ENCODE measurements at places on chromosomes 16 and 17.
A peak's percentile ranks its signal among the peaks of the same experiment; 100 is the strongest.

- DNase-seq = peak; percentile 40
These were observed 879 bp downstream of the SOCS1 start for GRCh38 chr16:11254913-11255736.

GRCh38 chr17:7437369-7437863 is 1.9 kb upstream of the FGF11 start:
- DNase-seq = no peak

DNA sequence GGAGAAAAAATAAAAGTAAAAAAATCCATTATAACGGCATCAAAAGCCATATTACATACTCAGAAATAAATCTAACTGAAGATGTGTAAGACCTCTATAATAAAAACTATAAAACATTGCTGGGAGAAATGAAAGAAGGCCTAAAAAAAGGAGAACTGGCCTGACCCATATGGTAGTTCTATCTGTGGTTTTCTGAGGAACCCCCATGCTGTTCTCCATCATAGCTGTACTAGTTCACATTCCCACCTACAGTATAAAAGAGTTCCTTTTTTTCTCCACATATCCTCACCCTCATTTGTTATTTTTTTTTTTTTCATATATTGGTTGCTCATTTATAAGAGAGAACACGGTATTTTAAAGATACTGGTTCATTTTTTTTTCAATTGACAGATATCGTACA is 191.8 kb downstream of the STX8 start:
- DNase-seq = no peak

GRCh38 chr17:41547921-41548843 is 20.1 kb upstream of the KRT19 start:
- peak; percentile 55 for DNase-seq

DNA sequence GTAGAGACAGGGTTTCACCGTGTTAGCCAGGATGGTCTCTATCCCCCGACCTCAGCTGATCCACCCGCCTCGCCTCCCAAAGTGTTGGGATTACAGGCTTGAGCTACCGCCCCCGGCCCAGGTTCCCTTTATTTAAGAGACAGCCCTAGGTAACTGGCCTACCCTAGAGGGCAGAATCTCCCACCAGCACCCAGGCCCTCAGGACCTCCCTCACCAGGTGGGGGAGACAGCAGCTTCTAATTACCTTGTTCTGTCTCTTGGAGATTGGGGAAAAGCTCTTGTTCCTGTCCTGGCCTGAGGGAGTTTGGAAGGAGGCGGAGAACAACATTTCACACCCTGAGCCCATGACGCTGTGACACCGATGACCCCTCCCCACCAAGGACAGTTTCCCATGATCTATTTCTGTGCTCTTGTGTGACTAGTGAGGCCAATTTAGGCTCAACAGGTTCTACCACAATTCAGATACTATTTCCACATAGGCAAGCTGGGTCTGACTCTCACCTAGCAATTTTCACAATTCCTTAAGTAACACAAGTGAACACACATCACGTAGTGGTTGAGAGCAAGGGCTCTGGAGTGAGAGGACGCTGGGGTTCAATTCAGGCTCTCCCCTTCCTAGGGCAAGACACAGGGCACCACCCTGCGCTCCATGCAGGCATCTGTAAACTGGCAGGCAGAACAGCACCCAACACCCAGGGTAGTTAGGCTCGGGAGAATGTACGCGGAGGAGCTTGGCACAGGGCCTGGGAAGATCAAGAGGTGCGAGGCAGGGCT is 20.4 kb downstream of the HDAC5 start:
- DNase-seq = no peak

DNA sequence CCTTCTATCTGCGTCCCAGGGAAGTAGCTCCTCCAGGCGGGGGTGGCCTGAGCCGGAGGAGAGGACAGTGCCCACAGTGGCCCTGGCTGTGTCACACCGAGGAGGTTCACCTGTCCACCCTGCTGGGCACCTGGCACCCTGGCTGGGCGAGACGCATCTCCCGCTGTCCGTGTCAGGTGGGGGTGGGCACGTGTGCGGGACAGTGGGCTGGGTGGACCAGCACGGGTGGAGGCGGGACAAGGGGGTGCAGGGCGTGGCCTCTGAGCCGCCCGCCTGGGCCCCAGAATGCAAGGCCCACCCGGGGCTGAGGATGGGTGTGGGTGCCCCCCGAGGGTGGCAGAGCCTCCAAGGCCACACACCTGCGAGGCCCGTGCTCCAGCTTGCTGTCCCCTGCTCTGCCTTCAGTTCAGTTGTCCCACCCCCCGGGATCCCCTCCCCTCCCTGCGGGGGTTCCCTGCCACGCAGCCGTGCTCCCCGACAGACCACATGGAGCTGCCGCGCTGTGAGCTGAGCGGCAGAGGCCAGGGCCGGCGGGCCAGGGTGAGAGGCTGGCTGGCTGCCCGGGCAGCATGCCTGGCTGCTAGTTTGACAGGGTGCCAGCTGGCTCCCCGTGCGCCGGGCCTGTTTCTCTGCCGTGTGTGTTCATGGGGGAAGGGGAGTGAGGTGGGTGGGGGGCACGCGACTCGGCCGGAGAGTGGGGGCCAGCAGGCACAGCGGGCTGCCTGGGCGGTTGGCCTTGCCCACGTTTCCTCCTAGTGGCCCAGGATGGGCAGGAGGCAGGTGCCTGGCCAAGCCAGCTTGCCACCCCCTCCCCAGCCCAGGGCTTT is 33.9 kb downstream of the BAHCC1 start:
- DNase-seq = no peak

DNA sequence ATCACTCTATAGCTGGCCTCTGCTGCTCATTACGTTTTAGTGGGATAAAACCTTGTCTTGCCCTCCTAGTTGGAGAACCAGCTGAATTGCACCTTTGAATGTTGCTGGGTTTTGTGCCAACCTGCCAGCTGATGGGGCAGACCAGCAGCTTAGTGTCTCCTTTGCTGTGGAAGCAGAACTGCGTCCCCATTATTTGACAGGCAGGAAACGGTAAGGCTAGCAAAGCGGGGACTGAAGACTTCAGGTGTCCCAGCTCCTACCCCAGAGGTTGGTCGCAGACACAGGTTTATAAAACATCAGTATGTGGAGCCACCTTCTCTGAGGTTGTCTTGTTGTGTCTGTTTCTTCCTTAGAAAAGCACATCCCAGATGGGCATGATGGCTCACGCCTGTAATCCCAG is 158.1 kb downstream of the PRKCA start:
- no peak for DNase-seq

GRCh38 chr17:58375811-58376210 is 23.8 kb upstream of the SUPT4H1 start:
- DNase-seq = no peak

GRCh38 chr16:54363766-54364165 is 77.2 kb upstream of the IRX3 start:
- DNase-seq = no peak

GRCh38 chr16:12171206-12171605 is 194.7 kb downstream of the SNX29 start:
- no peak for DNase-seq

DNA sequence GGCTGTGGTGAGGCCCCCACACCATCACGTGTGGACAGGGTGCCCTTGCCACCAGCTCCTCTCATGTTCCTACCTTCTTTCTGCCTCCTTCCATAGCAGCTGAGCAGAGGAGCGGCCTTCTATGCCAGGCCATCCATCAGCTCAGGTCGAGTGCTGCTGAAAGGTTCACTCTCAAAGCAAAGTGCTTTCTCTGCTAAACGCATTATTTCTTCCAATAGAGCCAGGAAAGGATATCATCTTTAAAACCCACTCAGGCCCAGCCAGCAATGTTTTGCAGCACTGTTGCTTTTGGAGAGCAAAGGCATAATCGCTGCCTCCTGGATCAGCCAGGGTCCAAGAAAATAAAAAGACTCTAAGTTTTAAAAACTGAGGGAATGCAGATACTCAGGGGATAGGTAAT is 54.9 kb upstream of the GPRC5B start:
- DNase-seq = no peak

- no peak for DNase-seq
These were observed 315.1 kb upstream of the EEF2KMT start for GRCh38 chr16:5412731-5413130.

GRCh38 chr17:47733674-47734410 is 806 bp downstream of the TBX21 start:
- DNase-seq = no peak

GRCh38 chr17:1488826-1489270 is 3.6 kb downstream of the MYO1C start:
- DNase-seq = no peak

DNA sequence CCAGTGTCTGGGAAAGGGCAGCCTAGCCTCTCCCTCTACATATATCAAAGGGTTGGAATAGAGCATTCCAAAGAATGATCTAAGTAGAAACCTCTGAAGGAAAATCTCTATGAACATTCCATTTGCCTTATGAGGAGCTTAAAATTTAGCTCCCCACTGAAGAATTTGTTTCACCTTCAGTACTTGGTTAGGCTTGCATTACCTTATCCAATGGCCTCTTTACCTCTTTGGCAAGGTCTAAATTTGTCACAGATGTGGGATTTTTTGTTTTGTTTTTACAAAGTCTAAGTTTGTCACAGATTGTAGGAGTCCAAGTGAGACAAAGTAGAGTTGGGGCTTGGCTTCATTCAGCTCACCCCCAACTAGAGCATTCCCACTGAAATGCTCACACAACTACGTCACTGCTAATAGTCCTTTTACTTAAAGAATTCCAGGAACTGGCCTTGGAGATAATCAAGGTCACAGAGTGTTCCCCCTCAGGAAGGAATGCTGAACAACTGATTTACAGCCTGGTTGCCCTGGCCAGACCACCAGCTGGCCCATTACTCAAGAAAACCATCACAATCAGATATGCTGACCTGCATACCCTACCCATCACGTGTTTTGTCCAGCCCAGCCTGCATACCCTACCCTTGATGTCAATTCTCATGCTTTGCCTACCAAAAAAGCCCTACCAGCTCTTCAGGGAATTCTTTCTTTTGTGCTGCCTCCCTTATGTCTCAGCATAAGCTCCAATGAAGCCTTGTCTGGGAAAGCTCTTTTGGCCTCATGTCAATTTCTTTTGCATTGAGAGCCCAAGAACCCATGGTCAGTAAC is 26.5 kb upstream of the PPM1D start:
- no peak for DNase-seq

DNA sequence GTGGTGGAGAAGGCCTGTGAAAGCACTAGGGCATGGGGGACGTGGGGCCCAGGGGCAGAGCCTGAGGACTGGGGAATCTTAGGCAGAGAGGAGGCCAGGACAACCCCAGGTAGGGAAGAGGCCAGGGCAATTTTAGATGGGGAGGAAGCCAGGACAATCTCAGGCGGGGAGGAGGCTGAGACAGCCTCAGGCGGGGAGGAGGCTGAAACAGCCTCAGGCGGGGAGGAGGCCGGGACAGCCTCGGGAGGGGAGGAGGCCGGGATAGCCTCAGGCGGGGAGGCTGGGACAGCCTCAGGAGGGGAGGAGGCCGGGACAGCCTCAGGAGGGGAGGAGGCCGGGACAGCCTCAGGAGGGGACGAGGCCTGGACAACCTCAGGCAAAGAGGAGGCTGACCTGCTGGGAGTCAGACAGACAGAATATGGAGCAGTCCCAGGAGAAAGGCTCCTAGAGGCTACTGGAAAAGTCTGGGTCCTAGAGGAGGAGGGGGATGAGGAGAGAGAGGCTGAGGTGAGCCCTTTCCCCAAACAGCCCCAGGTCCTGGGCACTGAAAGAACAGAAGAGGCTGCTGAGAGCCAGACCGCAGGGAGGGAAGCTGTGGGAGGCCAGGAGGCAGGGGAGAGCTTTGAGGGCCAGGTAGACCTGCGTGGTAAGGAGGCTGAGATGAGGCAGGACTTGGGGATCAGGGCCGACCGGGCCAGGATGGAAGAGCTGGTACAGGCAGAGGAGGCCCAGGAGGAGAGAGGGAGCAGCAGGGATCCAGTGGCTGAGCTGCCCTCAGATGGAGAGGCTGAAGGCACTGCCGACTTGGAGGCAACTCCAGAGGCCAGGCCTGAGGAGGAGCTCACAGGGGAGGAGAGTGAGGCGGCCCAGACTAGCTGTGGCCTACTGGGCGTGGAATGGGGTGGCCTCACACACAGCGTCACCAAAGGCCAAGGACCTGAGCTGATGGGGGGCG is 1.6 kb downstream of the APOBR start:
- no peak for DNase-seq

- no peak for DNase-seq
These were observed 3.4 kb upstream of the CARD14 start for GRCh38 chr17:80166446-80166845.

DNA sequence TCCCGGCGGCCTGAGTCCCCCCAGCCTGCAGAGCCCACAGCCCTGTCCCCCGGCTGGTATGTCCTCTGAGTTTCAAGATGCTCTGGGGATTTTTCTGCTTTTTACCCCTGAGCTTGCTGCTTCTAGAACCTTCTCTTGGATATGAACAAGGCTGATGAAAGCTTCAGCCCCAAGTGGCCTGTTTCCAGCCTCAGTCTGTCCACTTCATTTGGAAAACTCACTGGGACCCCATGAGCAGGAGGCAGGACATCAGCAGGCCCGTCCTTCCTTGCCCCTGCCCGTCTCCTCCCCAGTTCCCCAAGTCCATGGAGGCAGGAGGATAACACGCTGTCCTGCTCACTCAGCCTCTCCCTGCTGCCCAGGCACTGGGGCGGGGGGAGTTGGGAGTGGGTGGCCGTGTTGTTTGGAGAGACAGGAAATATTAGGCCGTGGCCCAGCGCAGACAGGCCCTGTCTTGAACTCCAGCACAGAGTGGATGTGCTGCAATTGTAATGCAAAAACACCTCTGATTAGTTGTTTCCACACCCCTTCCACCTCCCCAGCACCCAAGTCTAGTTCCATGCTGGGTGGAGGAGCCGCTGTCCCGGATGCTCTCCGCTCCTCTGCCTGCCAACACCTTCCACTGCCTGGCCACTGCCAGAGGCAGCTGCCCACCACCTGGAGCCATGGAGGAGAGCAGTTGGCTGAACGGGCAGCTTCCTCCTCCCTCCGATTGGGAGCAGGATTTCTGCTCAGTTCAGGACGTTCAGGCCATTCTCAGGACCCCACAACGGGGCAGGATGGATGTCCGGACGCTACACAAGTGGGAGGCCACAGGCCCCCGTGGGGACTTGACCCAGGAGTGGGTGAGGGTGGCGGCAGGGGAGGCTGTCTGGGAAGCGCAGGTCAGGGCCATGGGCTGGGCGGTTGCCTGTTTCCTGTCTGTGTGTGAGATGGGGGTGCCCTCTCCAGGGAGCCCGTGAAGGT is 216.9 kb upstream of the GSE1 start:
- DNase-seq = no peak

GRCh38 chr16:20899477-20900298 is 470 bp downstream of the DCUN1D3 start:
- peak; percentile 5 for DNase-seq
